Stimulated activated naive CD4-positive, alpha-beta T cell treated with Interleukin-2 at 50 U/mL for 16 hours (primary cell): ENCODE measurements at places on chromosomes 4 and X.

DNA sequence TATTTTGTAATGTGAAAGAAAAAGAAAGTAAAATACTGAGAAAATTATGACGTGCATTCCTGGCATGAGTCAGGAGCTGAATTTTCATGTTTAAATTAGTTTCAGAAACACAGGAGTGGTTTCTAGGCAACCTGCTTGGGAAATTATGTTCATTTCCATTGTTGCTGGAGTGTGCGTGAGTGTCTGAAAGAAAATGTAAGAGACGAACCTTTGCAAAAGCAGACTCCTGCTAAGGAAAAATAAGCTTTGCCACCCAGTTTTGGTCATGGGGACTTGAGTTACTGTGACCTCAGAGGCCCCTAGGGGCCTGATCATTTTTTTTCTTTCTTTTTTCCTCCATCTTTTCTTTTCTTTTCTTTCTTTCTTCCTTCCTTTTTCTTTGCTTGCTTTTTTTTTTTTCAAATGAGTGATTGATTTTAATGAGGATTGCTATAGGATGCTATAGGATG is 18.8 kb upstream of the CHRNA9 start:
- no peak for DNase-seq

DNA sequence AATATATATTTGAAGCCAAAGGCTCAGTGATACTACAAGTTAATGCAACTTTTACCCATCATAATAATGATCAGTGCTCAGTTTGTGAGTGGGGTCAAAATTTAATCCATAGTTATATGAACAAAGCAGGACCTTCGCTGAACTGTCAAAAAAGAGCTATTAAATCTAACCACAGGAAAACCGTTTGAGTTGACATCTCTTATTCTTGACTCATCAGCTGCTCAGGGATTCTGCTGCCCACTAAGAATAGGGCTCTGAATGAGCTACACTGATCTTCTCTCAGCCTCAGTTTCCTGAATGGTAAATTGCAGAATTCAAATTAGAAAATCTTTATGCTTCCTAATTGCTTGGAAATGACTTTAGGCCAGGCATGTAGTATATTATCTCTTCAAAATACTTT is 44.9 kb upstream of the NAP1L5 start:
- no peak for DNase-seq

DNA sequence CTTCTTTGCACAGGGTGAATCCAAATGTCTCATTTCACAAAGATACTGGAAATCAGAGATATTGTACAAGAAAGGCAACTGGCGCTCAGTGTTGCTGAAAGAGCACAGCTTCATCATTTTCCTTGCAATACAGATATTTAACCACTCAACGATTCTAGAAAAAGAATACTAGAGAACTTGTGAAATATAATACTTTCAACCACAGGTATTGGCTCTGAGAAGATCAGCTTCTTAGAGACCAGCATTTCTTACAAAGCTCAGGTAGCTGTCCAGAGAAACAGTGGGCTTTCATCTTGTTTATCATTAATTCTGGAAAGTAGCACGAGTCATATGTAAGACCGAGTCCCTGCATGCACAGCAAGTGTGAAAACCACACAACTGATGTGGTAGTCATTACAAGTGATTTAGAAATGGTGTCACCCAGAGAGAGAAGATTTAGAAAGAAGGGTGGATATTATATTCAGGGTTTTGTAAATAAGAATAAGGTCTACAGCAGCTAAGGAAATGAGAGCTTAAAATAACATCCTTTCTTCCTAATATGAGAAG is 7.8 kb upstream of the PPARGC1A start:
- no peak for DNase-seq

DNA sequence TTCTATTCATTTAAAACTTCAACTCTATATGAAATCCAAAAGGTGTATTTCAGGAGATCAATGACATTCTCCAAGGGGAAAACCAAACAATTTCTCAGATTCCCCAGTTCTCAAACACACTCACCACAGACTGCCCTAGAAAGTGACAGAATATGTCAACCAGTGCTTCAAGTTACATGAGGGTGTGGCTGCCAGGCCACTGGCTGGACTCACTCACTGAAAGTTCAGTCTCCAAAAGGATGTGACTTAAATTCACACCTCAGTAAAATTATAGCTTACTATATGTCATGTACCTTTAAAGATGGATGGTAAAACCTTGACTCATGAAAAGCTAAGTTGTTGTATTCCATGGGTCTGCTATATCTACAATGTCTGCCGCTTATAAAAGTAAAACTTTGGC is 7.3 kb downstream of the INPP4B start:
- DNase-seq, result no peak
